Calu3 (cell line): ENCODE measurements at places on chromosomes 3 and 15. TPM values are rescaled to one million over a fixed set of nuclear protein-coding genes. Genes with fewer than 3 reads are reported as not detected.

The CACNA2D2 gene
- total RNA-seq, result 0.12 TPM in 1 of 2 replicates, not detected in the other

The KLHL40 gene
- not detected in 2 replicates for total RNA-seq

The C3orf80 gene
- total RNA-seq, result 2.5 and 3.0 TPM in 2 replicates

DNA sequence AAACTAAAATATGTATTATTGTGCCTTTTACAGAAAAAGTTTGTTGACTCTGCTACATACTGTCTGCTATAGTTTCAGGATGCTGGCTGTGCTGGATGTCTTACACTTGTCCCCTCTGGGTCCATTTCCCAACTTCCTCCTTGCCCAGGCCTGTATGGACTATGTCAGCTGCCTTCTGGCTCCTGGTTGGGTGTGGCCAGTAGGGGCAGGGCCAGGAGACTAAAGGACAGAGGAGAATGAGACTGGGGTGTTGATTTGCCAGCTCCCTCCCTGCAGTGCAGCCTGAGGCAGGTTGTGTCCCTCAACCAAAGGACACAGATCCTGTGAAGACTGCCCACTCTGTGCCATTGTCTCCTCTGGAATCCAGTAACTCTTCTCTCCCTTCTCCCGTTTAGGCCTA lies 90.6 kb upstream of the UBE2E2 start:
- DNase-seq, result no peak

GRCh38 chr3:185353823-185354614 lies 8.9 kb upstream of the MAP3K13 start:
- peak; percentile 86 for DNase-seq

DNA sequence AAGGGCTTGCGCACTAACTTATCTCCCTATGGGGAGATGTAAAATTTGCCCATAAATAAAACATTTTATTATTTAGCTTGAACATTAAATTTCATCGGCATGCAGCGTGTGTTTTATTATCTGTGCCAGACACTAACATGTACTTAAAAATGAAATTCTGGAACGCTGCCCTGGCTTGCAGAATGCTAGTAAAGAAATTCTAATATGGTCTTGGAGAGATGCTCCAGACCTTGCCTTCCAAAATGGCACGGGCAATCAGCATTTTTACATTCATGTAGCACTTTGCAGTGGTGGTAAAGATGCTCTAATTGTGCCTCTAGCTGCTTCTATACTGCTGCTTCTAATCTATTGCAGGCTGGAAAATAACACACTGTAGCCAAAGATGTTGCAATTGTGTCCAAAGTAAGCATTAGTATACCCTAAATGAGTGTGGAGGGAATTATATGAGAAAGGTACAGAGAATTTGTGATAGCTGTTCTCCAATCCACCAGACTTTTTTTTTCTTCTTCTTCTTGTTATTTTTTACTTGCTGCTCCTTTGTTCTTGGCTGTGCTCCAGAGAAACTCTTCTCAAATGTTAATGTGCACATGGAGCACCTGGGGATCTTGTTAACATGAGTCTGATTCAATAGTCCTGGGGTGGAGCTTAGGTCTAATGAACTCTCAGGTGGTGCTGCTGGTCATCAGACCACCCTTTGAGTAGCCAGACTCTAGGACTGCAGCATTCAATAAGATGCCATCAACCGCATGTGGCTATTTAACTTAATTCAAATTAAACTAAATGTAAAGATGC lies 47.3 kb downstream of the CRABP1 start:
- DNase-seq, result no peak
